ENCODE measurements at places on chromosomes 12 and 14. TPM values are rescaled to one million over a fixed set of nuclear protein-coding genes. Genes with fewer than 3 reads are reported as not detected.
A peak's percentile ranks its signal among the peaks of the same experiment; 100 is the strongest.

DUSP6 gene
- 149 TPM for total RNA-seq

DNA sequence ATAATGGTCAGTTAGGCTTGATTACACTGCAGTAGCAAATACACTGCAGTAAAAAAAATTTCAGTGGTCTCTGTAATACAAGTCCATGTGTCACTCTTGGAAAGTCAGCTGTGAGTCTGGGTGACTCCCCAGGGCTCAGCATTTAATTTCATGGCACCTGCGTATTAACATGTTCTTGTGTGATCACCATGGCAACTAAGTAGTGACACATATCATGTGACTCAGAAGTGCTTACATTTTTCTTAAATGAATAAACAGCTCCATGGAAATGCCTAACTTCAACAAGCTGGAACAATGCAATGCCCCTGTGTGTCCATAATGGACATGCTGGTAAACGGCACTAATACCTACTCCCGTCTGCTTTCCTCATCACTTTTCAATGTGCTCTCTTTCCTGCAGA is 88.5 kb upstream of the ANO4 start:
- DNase-seq, result peak; percentile 65

- DNase-seq, result no peak
These were observed 210.4 kb downstream of the SPTSSA start for GRCh38 chr14:34251662-34252061.

GRCh38 chr14:65042731-65043372 is 56.2 kb downstream of the FNTB start:
- no peak for DNase-seq

NDRG2 gene
- total RNA-seq, result 0.81 TPM

DNA sequence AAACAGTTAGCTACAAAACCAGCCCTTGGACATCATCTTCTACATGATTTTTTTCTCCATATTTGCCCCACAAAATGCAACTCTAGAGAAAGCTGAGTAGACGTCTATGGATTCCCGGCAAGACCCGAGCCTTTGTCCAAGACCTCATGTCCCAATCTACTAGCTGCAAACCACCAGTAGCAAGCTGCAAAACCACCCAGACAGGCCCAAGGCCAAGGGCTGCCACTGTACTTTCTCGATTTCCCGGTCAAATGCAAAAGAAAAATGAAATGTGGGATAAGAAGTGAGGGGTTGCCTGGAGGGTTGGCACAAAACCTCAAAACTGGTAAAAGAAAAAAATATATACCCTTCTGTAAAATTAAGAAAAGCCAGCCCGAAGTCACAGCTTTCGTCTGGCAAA is 2.9 kb upstream of the SIX6 start:
- DNase-seq, result no peak

- peak; percentile 61 for DNase-seq
These were observed 5.8 kb downstream of the ASB2 start for GRCh38 chr14:93970585-93970964.

GRCh38 chr14:34032720-34033119 is 81.8 kb upstream of the EGLN3 start:
- no peak for DNase-seq

ZC2HC1C gene
- total RNA-seq, result 1.3 TPM

DNA sequence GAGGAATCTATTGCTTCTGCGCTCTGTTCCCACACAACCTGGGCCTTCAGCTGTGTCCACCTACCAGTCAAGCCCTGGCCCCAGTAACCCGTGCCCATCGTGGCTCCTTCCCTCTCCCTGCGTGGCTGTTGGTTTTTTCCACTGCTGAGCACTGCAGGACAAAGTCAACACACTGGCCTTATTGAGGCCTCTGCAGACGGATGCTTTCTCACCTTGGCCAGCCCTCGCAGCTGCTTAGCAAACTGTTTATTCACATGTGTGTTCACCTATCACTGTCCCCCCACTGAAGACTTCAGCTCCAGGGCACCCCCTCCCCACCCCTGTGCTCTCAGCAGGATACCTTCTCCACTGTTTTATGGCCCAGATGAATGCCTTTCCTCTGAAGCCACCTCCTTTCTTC is 12.8 kb upstream of the GPX2 start:
- DNase-seq, result no peak

DNA sequence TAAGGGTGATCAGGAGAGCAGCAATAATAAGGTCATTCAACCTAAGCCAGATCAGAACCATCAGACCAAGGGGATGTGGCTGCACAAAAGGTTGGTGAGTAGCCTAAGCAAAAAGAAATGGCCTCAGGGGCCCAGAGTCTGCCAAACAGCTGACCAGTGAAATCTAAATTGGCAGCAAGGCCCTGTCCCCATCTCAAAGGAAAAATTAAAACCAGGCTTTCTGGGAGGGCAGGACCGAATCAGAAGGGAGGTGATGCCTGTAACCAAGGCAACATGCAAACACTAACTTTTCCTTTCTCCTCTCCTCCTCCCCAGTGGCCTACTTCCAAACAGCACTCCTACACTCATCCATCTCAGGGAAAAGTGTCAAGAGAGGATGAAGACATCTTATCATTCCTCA is 256.4 kb downstream of the NUAK1 start:
- no peak for DNase-seq

DNA sequence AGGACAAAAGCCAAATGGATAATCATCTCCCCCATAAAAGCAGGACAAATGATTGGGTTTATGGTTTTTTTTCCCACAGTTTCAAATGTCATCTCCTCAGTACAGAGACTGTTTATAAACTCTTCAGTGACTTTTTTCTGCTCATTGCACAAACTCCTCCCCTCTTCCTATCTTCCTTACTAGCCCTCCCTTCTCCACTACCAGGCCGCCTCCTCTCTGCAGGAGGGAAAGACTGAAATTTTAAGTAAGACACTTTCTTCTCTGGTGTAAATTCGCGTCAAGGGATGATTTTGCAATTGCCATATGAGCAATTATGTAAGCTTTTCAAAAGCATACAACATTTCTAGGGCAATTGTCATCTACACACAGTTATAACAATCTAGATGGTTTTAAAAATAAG is 37.0 kb downstream of the BTG1 start:
- peak; percentile 81 for DNase-seq

Measured in MCF 10A (cell line).